ENCODE measurements at places on chromosomes 7 and 10. TPM values are rescaled to one million over a fixed set of nuclear protein-coding genes. Genes with fewer than 3 reads are reported as not detected.
A peak's percentile ranks its signal among the peaks of the same experiment; 100 is the strongest.

PSD gene
- 2.8 TPM for total RNA-seq

SMURF1 gene
- total RNA-seq = 54.4 TPM

GIMAP1 gene
- total RNA-seq = 8.4 TPM

PHKG1 gene
- total RNA-seq = 0.30 TPM

OR13A1 gene
- total RNA-seq = not detected

PRSS1 gene
- not detected for total RNA-seq

ACTL6B gene
- total RNA-seq = not detected

ALOX5 gene
- 183 TPM for total RNA-seq

DNA sequence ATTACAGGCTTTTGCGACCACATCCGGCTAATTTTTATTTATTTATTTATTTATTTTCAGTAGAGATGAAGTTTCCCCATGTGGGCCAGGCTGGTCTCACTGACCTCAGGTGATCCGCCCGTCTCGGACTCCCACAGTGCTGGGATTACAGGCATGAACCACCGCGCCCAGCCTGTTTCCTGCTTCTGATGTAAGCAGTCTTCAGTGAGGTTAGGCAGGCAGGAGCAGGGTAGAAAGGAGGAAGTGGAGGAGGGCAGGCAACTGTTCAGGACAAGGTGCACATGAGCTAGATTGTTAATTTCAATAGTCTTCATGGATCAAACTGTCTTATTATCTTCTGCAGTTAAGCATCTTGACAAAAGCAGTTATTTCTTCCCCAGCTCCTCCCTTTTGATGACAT, 605.0 kb downstream of the CCSER2 start:
- no peak overlapping the region for H3K4me3 ChIP-seq
- no peak overlapping the region for H3K27ac ChIP-seq
- no peaks in the 10 kb centered on the region for H3K27me3 ChIP-seq

GRCh38 chr10:123603130-123603529, 63.0 kb upstream of the GPR26 start:
- no peaks in the 10 kb centered on the region for H3K27me3 ChIP-seq
- no peak overlapping the region for H3K4me3 ChIP-seq
- no peaks in the 10 kb centered on the region for H3K4me1 ChIP-seq
- no peak for DNase-seq
- no peaks in the 10 kb centered on the region for H3K36me3 ChIP-seq

DNA sequence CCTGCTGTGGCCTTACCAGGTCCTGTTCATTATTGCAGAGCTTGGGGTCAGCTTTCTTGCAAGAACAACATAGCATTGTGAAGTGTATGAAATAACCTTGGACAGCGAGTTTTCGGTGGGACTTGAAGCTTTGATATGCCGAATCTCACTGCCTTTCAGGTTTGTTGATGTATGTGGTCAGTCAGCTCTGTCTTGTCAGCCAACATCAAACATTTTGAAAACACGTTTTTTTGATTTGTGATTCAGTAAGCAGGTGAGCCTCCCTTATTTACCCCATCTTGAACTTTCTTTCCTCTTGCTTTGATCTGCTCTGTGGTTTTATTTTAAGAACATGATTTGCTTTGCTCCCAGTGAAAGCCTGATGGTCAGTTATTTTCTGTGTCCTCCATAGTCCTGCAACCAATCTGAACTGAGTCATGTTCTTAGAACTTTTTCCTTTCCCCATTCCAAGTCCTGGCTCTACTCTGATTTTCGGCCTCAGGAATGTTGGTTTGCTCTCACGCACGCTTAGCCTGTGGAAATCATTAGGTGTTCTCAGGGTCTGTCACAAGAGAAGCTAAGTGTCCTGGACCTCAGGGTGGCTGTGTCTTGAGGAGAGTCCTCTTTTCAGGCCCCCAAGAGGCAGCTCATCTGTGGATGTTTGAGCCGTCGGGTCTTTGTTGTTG, 8.7 kb downstream of the WBP1L start:
- H3K4me3 ChIP-seq = no peak overlapping the region
- no peaks in the 10 kb centered on the region for H3K27me3 ChIP-seq
- no peak for DNase-seq
- H3K36me3 ChIP-seq = no peaks in the 10 kb centered on the region
- peaks cover 17% of the 10 kb centered on the region for H3K4me1 ChIP-seq

GRCh38 chr7:12221414-12221813, 10.3 kb downstream of the TMEM106B start:
- no peak for DNase-seq
- H3K4me1 ChIP-seq = no peaks in the 10 kb centered on the region
- no peak overlapping the region for H3K4me3 ChIP-seq
- H3K27me3 ChIP-seq = no peaks in the 10 kb centered on the region
- peaks cover 45% of the 10 kb centered on the region for H3K36me3 ChIP-seq

GRCh38 chr7:154685564-154685901, 317.4 kb downstream of the PAXIP1 start:
- H3K36me3 ChIP-seq = no peaks in the 10 kb centered on the region
- H3K27ac ChIP-seq = no peak overlapping the region
- no peak for DNase-seq
- no peaks in the 10 kb centered on the region for H3K4me1 ChIP-seq

DNA sequence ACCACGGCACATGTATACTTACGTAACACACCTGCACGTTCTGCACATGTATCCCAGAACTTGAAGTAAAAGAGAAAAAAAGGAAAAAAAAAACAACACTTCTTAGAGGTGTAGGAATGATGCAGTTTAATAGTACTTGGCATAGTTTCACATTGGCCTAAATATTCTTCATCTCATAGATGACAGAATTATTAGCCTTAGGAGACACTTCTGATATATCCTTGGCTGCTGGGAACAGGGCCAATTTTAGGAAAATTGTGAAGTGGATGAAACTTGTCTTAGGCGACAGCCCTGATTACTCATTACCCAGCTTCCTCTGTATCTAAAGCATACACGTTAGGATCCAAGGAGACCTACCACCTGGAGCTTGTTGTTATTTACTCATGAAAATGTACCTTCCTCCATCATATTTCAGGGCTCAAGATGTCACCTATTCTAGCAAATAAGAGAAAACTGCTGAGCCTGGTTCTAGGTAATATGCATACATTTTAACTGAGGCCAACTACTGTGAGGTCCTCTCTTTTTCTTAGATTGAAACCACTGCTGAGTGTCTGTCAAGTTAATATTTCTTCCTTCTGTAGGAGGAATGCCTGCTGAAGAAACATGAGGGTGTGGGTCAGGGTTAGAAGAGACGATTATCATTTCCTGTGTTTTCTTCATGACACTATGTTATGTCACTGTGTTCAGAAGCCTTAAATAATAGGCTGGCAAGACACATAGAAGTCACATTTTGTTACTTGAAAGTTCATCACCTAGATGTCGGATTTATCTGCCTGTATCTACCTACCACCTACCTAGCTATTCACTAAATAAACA, 44.3 kb downstream of the CPED1 start:
- H3K36me3 ChIP-seq = no peaks in the 10 kb centered on the region
- H3K4me1 ChIP-seq = no peaks in the 10 kb centered on the region
- no peak overlapping the region for H3K4me3 ChIP-seq

- H3K27me3 ChIP-seq = no peaks in the 10 kb centered on the region
- no peaks in the 10 kb centered on the region for H3K36me3 ChIP-seq
- H3K27ac ChIP-seq = peak overlapping the region; percentile 89
- peak; percentile 80 for DNase-seq
- peaks cover 57% of the 10 kb centered on the region for H3K4me1 ChIP-seq
Observed at GRCh38 chr7:1059200-1060091, 15.1 kb downstream of the GPR146 start.

GRCh38 chr10:51675088-51675487, 24.3 kb downstream of the CSTF2T start:
- H3K27me3 ChIP-seq = no peaks in the 10 kb centered on the region
- H3K27ac ChIP-seq = no peak overlapping the region
- no peak for DNase-seq
- H3K4me1 ChIP-seq = no peaks in the 10 kb centered on the region
- H3K36me3 ChIP-seq = no peaks in the 10 kb centered on the region
